ENCODE measurements at places on chromosomes 5 and 9.

DNA sequence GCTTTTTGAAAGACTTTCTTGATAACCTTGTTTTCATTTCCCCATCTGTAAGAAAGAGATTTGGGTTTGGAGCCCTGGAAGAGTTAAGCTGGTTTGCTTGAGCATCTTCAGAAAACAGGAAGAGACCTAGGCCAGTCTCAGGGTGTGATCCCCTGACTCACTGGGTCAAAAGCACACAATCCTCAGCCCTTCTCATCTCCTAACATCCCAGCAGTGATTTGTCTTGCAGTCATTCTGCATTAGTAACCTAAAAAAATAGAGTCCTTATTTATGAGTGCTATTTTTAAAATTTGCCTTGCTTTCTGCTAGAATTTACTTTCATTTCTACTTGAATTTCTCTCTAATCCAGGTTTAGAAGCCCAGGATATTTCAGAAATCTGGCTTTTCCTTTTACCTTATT, 16.4 kb upstream of the ARSB start:
- no peak for DNase-seq

DNA sequence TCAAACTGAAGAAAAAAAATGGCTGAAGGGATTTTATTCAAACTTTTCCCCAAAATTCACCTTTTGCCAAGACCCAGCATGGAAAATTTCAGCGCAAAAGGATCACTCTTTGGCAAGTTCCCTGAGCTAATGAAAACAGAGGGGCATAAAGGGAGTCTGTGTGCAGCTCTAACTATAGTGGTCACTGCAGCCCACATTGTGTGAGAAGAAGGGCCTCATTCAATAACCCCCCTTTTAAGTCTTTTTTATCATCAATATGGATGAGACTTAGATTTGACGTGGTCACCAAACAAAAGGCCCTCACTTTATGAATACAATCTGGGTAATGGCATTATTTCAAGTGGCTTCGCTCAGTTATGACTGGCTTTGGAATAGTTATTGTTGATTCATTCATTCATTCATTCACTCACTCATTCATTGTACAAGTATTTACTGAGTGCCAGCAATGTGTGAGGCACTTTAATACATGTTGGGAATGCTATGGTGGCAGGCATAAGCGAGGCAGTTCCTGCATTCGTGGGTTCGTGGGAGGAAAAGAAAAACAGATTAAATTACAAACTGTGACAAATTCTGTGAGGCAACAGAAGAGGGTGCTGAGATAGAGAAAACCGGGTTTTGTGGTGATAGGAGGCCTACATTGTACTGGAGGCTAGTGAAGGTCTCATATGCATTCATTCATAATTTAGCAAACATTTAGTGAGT, 145.7 kb upstream of the KLF4 start:
- DNase-seq, result peak; percentile 20

- DNase-seq, result no peak
These were observed 254.8 kb downstream of the ADGRV1 start for GRCh38 chr5:90813392-90813791.

DNA sequence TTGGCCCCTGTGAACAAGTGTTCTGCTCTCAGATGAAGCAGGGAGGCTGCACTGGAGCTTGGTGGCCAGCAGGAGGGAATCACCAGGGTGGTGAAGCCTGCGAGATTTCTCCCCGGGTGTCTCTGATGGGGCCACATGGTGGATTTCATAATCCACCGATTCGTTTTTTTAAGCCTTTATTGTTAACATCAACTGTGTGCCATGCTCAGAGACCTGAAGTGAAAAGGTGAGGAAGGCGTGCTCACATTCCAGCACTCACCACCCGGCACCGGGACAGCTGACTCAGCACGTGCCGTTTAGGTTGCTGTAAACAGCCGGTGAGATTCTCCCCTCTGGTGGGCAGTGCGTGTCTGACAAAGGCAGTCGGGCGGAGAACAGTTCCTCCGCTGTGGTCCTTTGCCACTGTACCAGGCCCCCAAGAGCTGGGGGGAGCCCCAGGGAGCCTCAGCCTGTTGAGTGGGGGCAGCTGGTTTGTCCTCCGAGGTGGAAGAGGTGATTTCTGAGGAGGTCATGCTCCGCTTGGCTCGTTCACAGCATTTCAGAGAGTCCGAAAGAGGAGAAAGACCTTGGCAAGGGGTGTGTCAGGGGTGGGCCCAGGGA, 12.7 kb upstream of the AHRR start:
- peak; percentile 53 for DNase-seq

DNA sequence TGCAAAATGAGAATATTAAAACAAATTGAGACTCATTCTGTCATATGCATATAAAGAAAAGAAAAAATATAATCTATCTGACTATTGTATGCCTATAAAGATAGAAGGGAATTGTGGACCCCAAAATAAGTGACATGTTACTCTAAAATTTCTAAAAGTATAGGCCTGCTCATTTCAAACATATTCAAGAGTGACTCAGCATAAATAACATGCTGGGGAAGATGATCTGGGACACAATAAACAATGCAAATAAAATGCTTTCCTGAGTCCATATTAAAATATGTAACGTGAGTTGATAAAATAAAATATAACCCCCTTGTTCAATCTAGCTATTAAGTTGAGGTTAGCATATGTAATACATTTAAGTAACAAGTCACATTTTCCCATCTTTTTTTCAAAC, 882.0 kb upstream of the EDIL3 start:
- DNase-seq, result no peak

DNA sequence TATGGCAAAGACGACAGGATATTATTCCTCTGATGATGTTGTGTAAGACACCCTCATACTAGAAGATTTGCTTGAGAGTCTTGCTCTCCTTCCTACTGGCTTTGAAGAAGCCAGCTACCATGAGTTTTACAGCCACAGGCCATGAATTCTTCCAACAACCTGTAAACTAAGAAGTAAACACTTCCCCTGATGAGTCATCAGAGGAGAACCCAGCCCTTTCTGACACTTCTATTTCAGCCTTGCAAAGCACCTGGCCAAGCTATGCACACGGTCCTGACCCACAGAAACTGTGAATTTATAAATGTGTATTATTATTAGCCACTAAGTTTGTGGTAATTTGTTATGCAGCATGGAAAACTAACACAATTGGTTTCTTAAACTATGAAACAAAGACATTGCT, 288.8 kb upstream of the ADAMTSL1 start:
- DNase-seq, result no peak

- DNase-seq, result no peak
These were observed 32.6 kb downstream of the MAPK9 start for GRCh38 chr5:180259260-180259611.

DNA sequence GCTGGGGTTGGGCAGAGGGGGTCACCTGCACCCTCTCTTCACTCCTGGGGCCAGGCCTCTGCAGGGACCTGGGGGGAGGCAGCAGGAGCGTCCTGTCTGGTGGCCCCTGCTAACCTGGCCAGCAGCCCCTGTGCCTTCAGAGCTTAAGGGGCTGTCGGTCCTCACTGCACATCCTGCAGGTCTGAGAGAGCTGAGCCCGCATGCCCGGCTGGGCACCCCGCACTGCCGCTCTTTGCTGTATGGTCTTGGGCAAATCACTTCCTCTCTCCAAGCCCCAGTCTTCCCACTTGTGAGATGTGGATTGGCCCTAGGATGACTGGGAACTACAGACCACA, 7.9 kb downstream of the FLT4 start:
- DNase-seq, result no peak

- no peak for DNase-seq
These were observed 4.5 kb downstream of the LMX1B start for GRCh38 chr9:126618190-126618584.

- DNase-seq, result no peak
These were observed 351.2 kb upstream of the C9orf72 start for GRCh38 chr9:27924502-27924901.

Data from eye (tissue), 1 donor.